ENCODE measurements at places on chromosomes 1 and 21. TPM values are rescaled to one million over a fixed set of nuclear protein-coding genes. Genes with fewer than 3 reads are reported as not detected.

The SEC16B gene
- total RNA-seq = 1.5 TPM

The SLAMF9 gene
- not detected for total RNA-seq

The TXNDC12 gene
- total RNA-seq = 40.4 TPM

The AMY1C gene
- total RNA-seq = not detected

Measured in pericardium fibroblast (primary cell).